Mucosa of descending colon (tissue), 3 donors: ENCODE measurements at places on chromosomes 11 and 22. TPM values are rescaled to one million over a fixed set of nuclear protein-coding genes. Genes with fewer than 3 reads are reported as not detected.

- no peak for DNase-seq
Observed at GRCh38 chr22:45572444-45572843, 69.8 kb downstream of the FBLN1 start.

GRCh38 chr22:50640857-50641647 lies 13.1 kb upstream of the ARSA start:
- no peak for DNase-seq

- peak; percentile 33 for DNase-seq
Observed at GRCh38 chr22:29733362-29734201, 13.8 kb downstream of the CABP7 start.

DNA sequence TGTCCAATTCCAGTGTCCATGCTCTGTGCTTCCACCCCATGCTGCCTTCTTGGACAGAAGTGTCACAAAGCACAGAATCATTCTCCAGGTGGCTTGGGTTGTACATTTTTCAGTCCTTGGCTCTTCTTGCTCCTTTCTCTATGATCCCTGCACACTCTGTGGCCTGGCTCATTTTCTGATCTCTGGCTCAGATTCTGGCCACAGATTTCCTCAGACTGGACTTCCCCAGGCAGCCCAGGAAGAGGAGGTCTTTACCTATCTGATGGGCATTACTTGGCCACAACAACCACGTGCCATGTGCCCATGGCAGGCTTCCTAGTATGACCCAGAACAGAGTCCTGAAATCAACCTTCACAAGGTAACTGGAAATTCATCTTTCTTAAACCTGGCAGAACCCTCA lies 27.2 kb downstream of the SYTL2 start:
- no peak for DNase-seq

GRCh38 chr22:34960005-34960404 lies 106.0 kb upstream of the ISX start:
- DNase-seq, result no peak

- DNase-seq, result no peak
Observed at GRCh38 chr11:1146365-1146764, 11.4 kb upstream of the MUC5AC start.

DNA sequence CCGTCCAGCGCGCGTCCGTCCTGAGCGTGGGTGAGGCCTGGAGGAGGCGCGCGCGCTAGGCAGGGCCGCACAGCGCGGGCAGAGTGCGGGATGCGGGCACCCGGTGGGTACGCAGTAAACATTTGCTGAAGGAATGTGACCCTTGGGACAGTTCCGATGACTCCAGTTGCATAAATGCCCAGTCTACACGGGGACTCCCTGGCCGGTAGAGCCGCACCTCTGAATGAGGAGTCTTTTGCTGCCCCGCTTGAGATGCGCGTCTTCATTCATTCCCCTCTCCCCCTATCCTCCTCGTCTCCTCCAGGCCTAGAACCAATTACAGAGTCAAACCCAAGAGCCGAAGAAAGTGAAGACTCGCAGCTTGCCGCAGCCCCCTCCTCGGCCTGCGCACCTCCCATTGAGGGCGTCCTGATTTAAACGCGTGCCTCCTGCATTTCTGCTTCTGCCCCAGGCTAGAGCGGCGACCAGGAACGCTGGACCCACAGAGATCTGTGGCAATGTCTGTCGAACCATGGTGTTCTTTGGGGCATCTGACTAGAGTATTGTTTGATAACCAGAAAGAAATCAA lies 729 bp upstream of the CHKB start:
- no peak for DNase-seq

GRCh38 chr11:109994907-109995306 lies 98.3 kb upstream of the ZC3H12C start:
- DNase-seq, result no peak

GRCh38 chr22:30054764-30055069 lies 25.5 kb upstream of the HORMAD2 start:
- no peak for DNase-seq

GRCh38 chr11:75162954-75163353 lies 12.0 kb downstream of the SLCO2B1 start:
- DNase-seq, result no peak

- no peak for DNase-seq
Observed at GRCh38 chr11:31218847-31219246, 150.7 kb downstream of the DCDC1 start.

DNA sequence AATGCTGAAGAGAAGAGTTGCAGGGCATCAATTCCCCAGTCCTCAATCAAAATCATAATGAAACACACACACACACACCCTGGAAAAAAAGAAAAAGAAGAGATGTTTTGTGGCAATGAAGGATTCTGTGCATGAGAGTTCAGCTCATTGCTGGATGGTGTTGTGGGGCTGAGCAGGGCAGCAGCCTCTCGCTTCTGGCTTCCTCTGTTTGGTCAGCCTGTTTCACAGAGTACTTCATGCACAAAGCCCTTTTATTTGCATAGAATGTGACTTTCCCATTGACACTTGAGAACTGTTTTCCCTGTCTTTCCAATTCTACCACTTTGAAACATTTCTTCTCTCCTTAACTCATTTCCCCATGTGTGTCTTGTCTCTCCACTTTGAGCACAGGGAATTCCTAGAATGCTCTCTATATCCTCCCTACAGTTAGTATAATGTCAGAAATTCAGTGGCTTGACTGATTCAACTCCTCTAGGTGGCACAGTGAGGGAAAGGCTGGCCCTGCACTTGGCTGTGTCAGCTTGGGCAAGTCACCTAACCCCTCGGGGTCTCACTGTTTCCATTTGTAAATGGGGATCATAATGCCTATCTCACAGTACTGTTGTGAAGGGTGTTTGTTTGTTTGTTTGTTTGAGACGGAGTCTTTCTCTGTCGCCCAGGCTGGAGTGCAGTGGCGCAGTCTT lies 25.4 kb upstream of the BSX start:
- DNase-seq, result no peak

GRCh38 chr11:61747192-61747966 lies 5.1 kb upstream of the MYRF start:
- peak; percentile 91 for DNase-seq

GRCh38 chr11:116285026-116285425 lies 487.8 kb downstream of the BUD13 start:
- DNase-seq, result no peak

GRCh38 chr11:67664696-67665540 lies 9.5 kb downstream of the ALDH3B2 start:
- DNase-seq, result no peak

GRCh38 chr11:118939953-118940598 lies 14.3 kb upstream of the BCL9L start:
- no peak for DNase-seq

GRCh38 chr11:128026596-128026995 lies 560.8 kb downstream of the ETS1 start:
- DNase-seq, result no peak

- DNase-seq, result no peak
Observed at GRCh38 chr11:62547691-62548281, 1.2 kb upstream of the AHNAK start.

DNA sequence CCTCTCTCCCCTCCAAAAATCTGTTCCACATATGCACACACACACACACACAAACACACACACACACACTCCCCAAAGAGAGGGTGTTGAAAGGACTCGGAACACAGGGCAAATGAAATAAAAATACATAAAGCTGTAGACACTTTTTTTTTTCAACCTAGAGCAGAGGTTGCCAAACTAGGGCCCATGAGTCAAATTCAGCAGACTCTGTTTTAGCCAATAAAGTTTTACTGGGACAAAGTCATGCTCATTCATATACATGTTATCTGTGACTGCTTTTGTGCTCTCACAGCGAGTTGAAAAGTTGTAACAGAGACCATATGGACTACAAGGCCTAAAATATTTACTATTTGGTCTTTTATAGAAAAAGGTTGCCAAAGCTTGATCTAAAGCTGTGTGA lies 8.9 kb downstream of the IMMP1L start:
- no peak for DNase-seq

- DNase-seq, result no peak
Observed at GRCh38 chr22:41563051-41563711, 2.4 kb downstream of the CSDC2 start.

GRCh38 chr22:22702237-22703202 lies 58.1 kb downstream of the GGTLC2 start:
- DNase-seq, result no peak

GRCh38 chr11:121448011-121448410 lies 4.1 kb upstream of the SORL1 start:
- DNase-seq, result no peak

GRCh38 chr11:130118636-130119387 lies 40.8 kb upstream of the ST14 start:
- no peak for DNase-seq

DNA sequence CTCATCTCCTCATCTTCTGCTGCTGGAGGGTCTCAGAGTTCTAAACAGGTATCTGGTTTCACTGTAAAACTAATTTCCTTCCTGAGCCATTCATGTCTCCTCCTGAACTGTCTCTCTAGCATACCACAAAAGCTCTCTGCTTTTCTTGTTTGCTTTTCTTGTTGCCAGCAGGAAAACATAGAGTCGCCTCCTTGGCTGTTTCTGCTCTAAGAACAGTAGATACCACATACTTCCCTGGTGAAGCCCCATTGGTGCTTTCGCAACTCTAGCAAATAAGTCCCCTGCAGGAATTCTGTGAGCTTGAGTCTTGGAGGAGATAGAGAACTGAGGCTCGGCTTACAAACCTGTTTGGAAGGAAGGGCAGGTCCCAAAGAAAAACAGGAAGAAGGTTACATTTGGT lies 7.0 kb downstream of the DIXDC1 start:
- no peak for DNase-seq

GRCh38 chr11:21723678-21724077 lies 469.2 kb upstream of the ANO5 start:
- DNase-seq, result no peak

GRCh38 chr22:40595497-40596234 lies 40.9 kb downstream of the MRTFA start:
- no peak for DNase-seq

GRCh38 chr11:128476729-128477128 lies 110.6 kb downstream of the ETS1 start:
- peak; percentile 54 for DNase-seq

DNA sequence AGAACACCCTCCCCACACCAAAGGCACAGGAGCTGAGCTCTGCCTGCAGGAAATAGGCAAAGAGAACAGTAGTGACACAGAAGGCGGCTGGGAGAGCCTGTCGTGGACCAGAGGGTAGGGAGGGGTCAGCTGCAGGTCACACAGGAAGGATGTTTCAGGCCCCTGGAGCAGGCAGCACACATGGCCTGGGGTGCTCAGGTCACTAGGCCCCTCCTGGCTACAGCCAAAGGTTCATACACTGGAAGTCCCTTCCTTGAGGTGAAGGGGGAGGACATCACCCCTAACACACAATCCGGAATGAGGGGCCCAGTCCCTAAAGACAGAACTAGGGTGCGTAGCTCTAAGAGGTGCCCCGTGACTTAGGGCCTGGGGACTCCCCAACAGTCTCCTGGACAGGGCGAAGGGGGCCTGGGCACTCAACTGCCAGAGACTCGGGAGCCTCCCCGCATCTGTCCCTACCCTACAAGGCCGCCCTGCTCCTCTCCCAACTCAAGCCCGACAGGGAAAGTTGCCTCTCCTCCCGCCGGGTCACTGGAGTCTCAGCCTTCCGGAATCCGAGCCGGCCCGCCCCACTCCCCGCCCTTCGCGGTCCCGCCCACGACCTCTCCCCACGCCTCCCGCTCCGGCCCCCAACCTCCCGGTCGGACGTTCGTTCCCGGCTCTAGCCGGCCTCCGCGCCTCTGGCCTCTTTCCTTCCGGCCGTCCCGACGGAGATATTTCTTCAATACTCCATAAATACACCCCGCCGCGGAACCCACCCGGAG lies at the start of gene CYB5R2:
TSS of gene CYB5R2 (minus strand) at position 541 of the 764 bp plus-strand sequence. CDS start 675 bp downstream, outside the sequence.
- peak; percentile 78 for DNase-seq

- DNase-seq, result peak; percentile 61
Observed at GRCh38 chr11:48103621-48104567, 112.7 kb upstream of the OR4B1 start.

GRCh38 chr22:20656516-20656901 lies 117.4 kb upstream of the SERPIND1 start:
- DNase-seq, result no peak

DNA sequence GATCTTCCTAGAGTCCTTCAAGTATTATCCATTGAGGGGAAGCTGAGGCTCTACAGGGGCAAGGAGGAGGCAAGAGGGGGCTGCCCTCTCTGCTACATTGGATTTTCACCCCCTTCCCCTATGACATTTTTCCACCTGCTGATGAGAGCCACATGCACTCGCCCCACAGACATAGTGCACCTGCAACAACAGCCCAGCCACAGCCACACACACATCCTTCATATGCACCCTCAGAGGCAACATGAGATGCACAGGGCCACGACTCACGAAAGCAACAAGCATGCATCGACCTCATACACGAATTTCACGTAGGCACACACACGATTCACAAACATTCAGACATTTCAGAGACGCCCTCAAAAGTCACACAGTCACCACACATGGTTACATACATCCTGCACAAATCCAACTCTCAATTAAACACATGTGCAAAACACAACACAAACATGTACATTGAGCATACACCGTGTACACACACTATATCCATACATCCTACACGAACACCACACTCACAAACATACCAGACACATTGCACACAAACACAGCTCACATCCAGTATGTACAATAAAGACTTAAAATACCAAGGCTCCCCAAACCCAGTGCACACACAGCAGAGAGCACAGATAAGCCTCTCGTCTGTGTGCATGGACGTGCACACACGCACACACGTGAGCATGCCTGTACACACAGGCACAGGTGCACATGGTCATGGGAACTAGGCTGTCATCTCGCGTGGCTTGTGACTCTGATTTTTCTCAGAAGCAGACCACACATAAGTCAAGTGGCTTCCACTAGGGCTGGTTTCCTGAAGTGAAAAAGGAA lies 6.3 kb upstream of the LRRC32 start:
- no peak for DNase-seq

DNA sequence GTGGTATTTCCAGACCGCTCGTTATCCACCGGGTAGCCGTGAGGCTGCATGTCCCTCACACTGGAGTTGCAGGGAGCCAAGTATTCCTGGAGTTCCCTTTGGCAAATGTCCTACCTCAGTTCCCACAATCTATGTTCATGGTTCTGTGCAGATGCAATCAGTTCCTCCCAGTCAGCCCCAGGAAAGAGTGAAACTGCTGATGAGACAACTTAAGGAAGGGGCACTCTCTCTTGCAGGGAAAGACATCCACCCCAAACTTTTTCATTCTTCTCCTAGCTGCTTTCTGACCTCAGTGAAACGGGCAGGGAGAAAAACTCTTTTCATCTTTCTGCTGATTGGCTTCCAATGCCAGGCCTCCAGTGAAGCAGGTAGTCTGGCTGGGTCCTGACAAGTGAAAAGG lies 205.1 kb upstream of the TMEM45B start:
- DNase-seq, result no peak

GRCh38 chr22:22605074-22605404 lies 39.4 kb upstream of the GGTLC2 start:
- DNase-seq, result no peak

TNNI2 gene
- total RNA-seq, result not detected

CTNND1 gene
- 448 TPM for total RNA-seq

ADSL gene
- 42.8 TPM for total RNA-seq

PTPRJ gene
- total RNA-seq, result 54.6 TPM

TECTA gene
- 0.20 TPM for total RNA-seq

COPB1 gene
- total RNA-seq, result 76.3 TPM

GSTT2 gene
- not detected for total RNA-seq

OR5I1 gene
- total RNA-seq, result not detected

TENM4 gene
- 0.70 TPM for total RNA-seq

TTC12 gene
- total RNA-seq, result 16.6 TPM

PEX26 gene
- 241 TPM for total RNA-seq

NCR3LG1 gene
- total RNA-seq, result 10.7 TPM

RFPL3 gene
- not detected for total RNA-seq

OR10A3 gene
- total RNA-seq, result not detected

KCTD14 gene
- total RNA-seq, result 4.3 TPM

L3MBTL2 gene
- 25.0 TPM for total RNA-seq

TAGLN gene
- 3,893 TPM for total RNA-seq

LRP4 gene
- 50.0 TPM for total RNA-seq

RFPL2 gene
- total RNA-seq, result not detected
